ENCODE measurements at places on chromosomes 3 and 15.

- DNase-seq, result no peak
Measured at GRCh38 chr3:100719136-100719535, 9.8 kb downstream of the TFG start.

GRCh38 chr15:29094711-29095110 is 174.9 kb downstream of the NSMCE3 start:
- DNase-seq, result no peak

DNA sequence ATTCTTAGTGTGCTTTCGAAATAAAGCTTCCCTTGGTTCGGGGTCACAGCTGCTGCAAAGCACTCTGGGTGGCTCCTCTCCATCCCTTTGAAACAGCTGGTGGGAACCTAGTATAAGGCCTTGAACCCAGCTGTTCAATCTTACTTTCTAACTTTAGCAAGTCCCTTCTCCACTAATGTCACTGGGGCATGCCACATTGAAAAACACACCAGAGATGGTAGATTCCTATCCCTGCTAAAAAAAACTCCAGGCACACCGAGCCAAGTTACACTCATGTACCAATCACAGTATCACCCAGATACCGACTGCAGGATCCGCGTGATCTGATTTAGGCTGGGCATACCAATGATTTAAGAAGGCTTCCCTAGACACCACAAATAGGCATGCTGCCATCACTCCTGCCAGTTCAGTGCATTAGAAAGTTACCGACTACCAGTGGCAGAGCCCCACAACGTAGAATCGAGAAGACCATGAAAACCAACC is 65.0 kb downstream of the WWTR1 start:
- DNase-seq, result no peak

- DNase-seq, result no peak
Measured at GRCh38 chr3:140441006-140441405, 236.9 kb upstream of the TRIM42 start.

DNA sequence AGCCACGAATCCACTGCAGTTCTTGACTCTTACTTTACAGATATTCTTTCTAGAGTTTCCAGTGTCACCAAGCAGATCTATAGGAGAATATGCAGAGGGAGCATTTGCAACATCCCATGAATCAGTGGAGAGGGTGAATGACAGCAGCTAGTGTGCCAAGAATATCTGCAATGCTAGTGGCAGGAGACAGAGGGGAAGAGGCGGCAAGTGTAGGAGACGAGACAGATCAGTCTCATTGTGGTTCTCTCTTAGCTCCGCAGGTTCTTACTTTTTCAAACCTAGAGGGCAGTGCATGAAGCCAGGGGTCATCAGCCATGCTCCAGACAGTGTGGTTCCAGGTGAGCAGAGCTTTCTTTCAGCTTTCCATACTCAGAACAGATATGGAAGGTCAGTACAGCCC is 744 bp downstream of the ZNF619 start:
- DNase-seq, result no peak

DNA sequence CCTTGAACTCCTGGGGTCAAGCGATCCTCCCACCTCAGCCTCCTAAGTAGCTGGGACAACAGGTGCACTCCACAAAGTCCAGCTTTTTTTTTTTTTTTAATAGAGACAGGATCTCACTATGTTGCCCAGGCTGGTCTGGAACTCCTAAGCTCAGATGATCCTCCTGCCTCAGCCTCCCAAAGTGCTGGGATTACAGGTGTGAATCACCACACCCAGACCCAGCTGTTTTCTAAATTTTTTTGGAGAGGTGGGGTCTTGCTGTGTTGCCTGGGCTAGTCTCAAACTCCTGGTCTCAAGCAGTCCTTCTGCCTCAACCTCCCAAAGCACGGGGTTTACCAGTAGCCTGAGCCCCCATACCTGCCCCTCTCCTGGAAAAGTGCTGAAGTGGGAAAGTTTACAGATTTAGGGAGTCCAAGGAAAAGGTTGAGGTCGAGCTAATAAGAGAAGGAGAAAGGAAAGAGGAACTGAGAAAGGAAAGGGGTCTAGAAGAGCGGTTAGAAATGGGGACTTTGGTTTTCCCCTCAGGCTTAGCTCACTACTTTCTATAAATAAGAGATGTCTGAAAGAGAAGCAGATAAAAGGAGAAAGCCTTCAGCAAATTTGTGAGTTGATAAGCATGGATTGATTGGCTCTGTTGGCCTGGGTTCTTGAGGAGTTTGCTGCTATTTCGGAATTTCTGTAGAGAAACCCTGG is 23.6 kb downstream of the UBE2E1 start:
- no peak for DNase-seq

DNA sequence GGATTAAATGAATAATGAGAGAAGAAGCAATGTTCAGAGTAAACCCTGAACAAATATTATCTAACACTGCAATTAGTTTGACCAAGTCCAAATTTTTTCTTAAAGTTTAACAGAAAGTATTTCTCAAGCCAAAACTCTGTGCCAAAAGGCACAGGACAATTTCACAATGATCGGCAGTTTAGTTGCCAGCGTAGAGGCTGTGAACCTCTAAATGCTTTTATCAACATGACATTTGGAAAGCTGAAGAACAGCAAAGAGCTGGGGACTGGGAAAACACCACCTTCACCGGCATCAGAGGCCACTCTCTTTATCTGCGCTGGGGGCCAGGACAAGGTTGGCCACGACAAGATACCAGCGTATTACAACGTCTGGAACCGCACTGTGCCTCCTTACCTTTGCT is 125.6 kb downstream of the ADAMTS17 start:
- DNase-seq, result no peak

DNA sequence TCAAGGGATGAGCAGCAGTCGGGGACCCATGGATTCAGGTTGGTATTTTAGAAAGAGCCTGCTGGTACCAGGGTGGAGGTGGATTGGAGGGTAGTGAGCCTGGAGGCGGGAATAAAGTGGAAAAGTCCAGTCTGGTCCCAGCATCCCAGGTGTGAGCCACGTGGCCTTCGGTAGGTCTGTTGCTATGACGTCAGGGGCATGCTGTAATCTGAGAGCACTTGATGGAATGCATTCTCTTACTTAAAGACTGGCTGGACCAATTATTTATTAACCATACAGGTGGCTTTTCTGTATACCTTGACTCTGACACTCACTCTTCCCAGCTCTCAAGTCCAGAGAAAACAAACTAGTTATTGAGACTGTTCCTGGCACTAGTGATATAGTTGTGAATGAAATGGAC is 389.9 kb upstream of the RGMA start:
- DNase-seq, result no peak

DNA sequence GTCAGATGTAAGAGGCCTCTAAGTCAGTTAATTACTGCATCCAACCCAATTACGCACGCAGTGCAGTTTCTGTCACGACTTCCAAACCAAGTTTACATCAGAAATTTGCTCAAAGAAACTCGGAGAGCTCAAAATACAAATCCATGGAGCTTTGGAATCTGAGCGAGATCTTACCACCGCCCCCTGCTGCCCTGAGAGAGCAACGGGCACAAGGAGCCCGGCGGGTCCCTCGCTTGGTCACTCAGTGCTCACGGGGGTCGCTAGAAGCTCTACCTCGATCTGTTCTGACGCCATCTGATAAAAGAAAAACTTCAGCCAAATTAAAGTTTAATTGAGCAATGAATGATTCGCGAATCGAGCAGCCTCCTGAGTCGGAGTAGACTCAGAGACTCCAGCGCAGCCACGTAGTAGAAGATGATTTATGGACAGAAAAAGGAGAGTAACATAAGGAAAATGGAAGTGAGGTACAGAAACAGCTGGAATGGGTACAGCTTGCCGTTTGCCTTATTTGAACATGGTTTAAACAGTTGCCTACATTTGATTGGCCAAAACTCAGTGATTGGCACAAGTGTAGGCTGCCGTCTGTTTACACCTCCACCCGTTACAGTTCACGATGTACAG is 232.7 kb upstream of the ATP10A start:
- no peak for DNase-seq

GRCh38 chr3:116667791-116668190 is 41.8 kb upstream of the TUSC7 start:
- no peak for DNase-seq

GRCh38 chr3:196974661-196975060 is 6.0 kb upstream of the PIGZ start:
- DNase-seq, result no peak

DNA sequence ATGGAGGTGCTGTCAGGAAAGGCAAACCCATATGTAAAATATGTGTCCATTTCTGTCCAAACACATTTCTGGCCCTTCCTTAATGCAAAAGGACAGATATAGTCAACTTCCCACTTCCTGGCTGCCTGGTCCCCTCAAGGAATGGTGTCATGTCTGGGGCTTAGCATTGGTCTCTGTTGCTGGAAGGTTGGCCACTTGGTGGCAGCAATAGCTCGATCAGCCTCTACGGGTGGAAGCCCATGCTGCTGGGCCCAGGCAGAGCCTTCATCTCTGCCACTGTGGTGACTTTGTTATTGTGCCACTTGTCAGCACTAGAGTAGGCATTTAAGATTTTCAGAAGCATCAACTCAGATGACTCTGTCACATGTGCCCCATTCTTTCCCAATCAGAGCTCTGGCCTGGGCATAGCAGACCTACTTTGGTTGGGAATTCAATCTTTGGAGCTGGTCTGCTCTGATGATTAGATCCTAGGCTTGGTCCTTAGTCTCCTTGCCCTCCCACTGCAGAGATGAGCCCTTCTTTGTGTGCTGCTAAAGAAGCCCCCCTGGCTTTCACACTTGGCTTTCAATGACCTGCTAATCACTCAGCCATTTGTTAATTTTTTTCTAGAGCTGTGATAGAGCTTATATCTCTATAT is 51.0 kb upstream of the SPSB4 start:
- peak; percentile 21 for DNase-seq

DNA sequence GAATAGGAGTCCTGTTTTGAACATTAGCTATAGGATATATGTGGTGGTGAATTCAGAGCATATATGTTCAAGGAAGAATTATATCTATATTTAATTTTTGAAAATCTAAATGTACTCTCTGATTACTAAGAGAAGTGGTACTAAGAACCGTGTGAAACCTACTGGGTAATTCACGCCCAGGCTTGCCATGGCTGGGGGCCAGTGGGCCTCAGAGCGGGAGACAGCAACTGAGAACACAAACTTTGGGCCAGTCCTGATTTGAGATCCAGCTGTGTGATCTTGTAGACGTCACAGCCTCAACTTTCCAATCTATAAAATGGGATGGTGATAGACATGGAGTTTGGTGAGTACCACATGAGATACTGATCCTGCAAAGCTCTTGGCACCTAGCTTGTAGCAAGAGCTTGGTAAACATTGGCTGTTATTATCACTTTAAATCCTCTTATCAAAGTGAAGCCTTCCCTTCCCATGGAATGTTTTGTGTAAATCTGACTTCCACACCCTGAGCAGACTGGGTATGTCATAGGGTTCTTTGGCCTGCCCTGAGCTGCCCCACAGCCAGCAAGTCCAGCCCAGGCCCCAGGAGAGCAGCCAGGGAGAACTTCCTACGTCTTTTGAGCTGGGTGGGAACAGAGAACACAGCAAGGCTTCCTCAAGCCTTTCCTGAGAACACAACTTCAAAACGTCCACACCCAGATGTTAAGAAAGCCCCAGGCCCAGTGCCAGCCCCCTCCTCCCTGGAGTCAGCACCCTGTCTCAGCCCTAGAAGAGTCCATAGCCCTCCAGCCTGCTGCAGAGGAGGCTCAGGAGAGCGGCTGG is 8.2 kb upstream of the PAQR5 start:
- no peak for DNase-seq

DNA sequence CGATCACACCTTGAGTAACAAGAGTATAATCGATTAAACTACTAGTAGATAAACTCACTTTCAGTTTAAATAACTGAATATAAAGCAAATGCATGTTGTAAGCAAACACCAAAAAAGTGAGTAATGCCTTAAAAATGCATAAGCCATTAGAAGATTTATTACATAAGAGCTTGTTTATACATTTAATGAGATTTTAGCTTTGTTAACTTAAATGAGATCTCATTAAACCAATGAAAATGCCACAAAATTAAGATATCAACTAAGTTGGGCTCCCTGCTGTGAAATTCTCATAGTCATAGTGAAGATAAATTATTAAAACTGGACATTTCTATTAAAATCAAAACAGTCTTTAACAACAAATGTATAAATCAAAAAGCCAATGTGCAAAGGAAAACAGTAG is 701.2 kb downstream of the NLGN1 start:
- no peak for DNase-seq

- DNase-seq, result no peak
Measured at GRCh38 chr3:49661281-49661680, 12.9 kb upstream of the APEH start.

- no peak for DNase-seq
Measured at GRCh38 chr15:85314146-85314545, 66.3 kb upstream of the AKAP13 start.

DNA sequence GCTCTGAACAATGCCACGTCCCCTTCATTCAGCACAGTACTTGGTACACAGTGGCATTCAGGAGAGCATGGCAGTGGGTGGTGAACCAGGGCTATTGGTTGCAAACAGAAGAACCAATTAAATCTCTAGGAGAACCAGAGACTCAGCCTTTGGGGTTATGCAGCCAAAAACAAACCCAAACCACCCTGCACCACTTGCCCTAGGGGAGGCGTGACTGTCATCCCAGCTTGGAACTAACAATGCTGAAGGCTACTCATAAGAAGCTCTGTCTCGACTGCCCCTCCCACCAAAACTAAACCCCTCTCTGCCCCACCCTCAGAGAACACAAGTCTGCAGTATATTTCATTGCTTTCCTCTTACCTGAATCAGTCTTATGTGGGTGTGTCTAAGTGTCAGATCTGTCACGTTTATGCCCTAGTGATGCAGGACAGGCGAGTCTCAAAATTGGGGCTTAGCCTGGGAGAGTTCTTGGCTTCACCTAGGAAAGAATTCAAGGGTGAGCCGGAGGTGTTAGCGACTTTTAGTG is 15.2 kb upstream of the KLHL40 start:
- no peak for DNase-seq

- DNase-seq, result no peak
Measured at GRCh38 chr3:46029953-46030543, 2.8 kb upstream of the XCR1 start.

GRCh38 chr3:72475258-72476138 is 372.7 kb downstream of the SHQ1 start:
- no peak for DNase-seq

- peak; percentile 24 for DNase-seq
Measured at GRCh38 chr15:77870195-77871065, 207.1 kb downstream of the TBC1D2B start.

DNA sequence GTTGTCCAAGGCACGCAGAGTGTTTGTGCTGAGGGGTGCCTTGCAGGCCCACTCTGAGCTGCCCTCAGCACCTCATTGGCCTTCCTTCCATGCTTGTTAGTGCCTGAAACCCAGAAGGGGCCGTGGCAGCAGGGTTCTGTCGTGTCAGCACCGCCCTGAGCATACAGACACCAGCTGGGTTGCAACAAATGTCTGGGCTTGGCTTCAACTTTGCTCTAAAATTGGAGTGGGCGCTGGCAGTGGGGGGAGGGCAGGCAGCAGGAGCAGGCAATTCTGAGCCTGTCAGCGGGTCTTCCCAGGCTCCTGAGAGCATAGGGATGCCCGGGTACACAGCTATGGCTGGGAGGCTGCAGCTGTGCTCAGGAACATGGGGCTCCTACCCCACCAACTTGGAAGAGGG is 464.3 kb downstream of the EPHA3 start:
- no peak for DNase-seq
